Mesothelial cell of epicardium (in vitro differentiated cells): ENCODE measurements at places on chromosomes 13 and 19. TPM values are rescaled to one million over a fixed set of nuclear protein-coding genes. Genes with fewer than 3 reads are reported as not detected.

DNA sequence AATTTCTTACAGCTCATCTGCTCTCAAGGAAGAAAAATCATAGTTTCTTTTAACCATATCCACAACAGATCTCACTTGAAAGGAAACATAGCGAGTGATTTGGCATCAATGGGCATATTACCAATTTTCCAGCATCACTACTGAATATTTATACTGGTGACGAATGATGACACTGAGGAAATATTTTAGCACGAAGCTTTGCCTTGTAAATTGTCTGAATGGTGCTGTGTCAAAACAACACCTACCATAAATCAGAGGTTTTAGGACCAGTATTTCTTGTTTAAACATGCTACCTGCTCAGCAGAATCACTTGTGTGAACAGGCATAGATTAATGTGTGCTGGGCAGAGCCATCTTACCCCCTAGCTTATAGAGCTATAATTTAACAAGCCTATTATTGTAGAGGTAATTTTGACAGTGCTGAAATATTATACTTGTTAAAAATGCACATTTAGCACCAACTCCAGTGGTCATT lies 146.8 kb downstream of the ABCC4 start:
- peaks cover 6% of the 10 kb centered on the region for H3K27me3 ChIP-seq
- H3K36me3 ChIP-seq: no peaks in the 10 kb centered on the region
- H3K4me3 ChIP-seq: no peak overlapping the region
- no peak for DNase-seq
- peak overlapping the region; percentile 14 for H3K27ac ChIP-seq

The GEMIN7 gene
- 24.2 to 27.5 TPM (median 24.4 TPM) in 3 replicates for total RNA-seq

The BABAM1 gene
- 91.6 to 98.6 TPM (median 92.2 TPM) in 3 replicates for total RNA-seq

The ZNF699 gene
- total RNA-seq: 9.5 to 11.2 TPM (median 10.1 TPM) in 3 replicates

The ZNF426 gene
- 32.4 to 35.4 TPM (median 35.1 TPM) in 3 replicates for total RNA-seq

- H3K4me3 ChIP-seq: no peak overlapping the region
- no peak overlapping the region for H3K27ac ChIP-seq
- H3K4me1 ChIP-seq: no peaks in the 10 kb centered on the region
Measured at GRCh38 chr19:22519152-22519551, 97.0 kb upstream of the ZNF98 start.
